ENCODE measurements at places on chromosomes 3 and 15.

DNA sequence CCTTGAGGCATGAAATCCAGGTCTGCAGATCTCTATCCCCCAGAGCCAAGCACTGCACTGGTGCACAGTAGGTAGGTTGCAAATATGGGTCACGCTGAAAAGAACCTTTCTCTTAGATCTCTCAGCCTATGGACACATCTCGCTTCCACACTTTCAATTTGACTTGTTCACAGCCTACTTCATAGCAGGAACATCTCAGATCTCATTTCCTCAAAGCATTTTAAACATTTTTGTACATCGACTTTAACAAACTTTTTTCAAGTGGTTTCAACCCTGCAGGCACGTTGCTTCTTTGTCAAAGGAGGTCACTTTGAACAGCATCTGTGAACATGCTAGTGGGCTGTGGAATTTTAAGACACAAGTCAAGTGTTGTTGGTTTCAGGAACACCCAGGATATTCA lies 76.0 kb downstream of the SLC12A8 start:
- DNase-seq, result no peak

DNA sequence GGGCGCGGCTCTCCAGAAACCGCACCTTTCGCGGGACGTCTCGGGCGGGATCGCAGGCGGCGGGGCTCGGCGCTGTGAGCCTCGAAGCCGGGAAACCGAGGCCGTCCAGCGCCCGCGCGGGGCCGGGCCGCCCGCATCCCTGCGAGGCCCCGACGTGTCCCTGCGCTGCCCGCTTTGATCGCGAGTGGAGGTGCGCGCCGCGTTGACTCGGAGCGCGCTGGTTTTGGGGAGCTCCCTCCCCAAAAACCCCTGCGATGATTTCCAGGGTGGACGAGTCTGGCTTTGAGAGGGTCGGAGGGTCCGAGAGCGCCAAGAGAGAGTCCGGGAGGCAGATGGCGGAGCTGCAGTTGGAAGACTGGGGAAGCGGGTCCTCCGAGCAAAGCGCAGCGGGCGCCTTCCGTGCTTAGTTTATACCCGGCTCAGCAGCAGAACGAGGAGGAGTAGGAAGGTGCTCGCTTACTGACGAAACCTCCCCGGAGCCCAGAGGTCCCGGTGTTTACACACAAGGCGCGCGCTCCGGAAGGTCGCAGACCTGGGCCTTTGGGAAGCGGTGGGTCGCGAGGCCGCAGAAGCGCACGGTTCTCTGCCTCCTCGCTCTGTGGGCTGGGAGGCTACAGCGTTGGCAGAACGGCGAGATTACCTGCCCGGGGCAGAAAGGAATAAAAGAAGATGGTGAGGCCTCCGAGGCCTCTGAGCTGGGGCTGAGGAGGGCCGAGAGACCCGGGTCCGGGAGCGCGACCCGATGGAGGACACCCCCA lies 687 bp downstream of the ALDH1A3 start:
- no peak for DNase-seq

- no peak for DNase-seq
Measured at GRCh38 chr3:66220066-66220465, 735 bp upstream of the SLC25A26 start.

GRCh38 chr3:192170659-192171058 lies 556.7 kb downstream of the FGF12 start:
- DNase-seq, result no peak

DNA sequence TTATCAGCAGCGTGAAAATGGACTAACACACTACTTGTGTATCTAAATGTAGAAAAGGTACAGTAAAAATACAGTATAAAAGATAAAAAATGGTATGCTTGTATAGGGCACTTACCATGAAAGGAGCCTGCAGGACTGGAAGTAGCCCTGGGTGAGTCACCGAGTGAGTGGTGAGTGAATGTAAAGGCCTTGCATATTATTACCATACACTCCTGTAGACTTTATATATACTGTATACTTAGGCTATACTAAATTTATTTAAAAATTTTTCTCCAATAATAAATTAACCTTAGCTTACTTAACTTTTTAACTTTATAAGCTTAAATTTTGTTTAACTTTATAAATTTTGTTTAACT lies 67.2 kb upstream of the TSPAN3 start:
- no peak for DNase-seq

Measured in activated naive CD4-positive, alpha-beta T cell (primary cell).